ENCODE measurements at places on chromosomes 3 and 15. TPM values are rescaled to one million over a fixed set of nuclear protein-coding genes. Genes with fewer than 3 reads are reported as not detected.

The GOLGA8G gene
- not detected for total RNA-seq

The RASGRP1 gene
- 0.51 TPM for total RNA-seq

The SMCO1 gene
- total RNA-seq, result not detected

The ANKUB1 gene
- total RNA-seq, result not detected

The CDCP1 gene
- total RNA-seq, result 47.8 TPM

The SLC15A2 gene
- 0.41 TPM for total RNA-seq

The SMAD6 gene
- 45.9 TPM for total RNA-seq

The SNUPN gene
- total RNA-seq, result 52.1 TPM

Data from Panc1 (cell line).